ENCODE measurements at places on chromosomes 3 and 15. TPM values are rescaled to one million over a fixed set of nuclear protein-coding genes. Genes with fewer than 3 reads are reported as not detected.

The GRAMD2A gene
- under 0.01 TPM for total RNA-seq

The ZNF385D gene
- 5.1 TPM for total RNA-seq

The CAPN3 gene
- 1.5 TPM for total RNA-seq

The SLC6A1 gene
- total RNA-seq: not detected

The CHSY1 gene
- total RNA-seq: 27.2 TPM

The CA12 gene
- total RNA-seq: 133 TPM

The FBXW12 gene
- total RNA-seq: 0.20 TPM

The THSD4 gene
- 38.5 TPM for total RNA-seq

The PIK3R4 gene
- 44.6 TPM for total RNA-seq

The GABRR3 gene
- total RNA-seq: not detected

Measured in subcutaneous preadipocyte (primary cell).